Hematopoietic multipotent progenitor cell treated with erythropoietin and hydrocortisone succinate and interleukin-3 and kit ligand, for 8 days (in vitro differentiated cells): ENCODE measurements at places on chromosomes 3 and 15.

DNA sequence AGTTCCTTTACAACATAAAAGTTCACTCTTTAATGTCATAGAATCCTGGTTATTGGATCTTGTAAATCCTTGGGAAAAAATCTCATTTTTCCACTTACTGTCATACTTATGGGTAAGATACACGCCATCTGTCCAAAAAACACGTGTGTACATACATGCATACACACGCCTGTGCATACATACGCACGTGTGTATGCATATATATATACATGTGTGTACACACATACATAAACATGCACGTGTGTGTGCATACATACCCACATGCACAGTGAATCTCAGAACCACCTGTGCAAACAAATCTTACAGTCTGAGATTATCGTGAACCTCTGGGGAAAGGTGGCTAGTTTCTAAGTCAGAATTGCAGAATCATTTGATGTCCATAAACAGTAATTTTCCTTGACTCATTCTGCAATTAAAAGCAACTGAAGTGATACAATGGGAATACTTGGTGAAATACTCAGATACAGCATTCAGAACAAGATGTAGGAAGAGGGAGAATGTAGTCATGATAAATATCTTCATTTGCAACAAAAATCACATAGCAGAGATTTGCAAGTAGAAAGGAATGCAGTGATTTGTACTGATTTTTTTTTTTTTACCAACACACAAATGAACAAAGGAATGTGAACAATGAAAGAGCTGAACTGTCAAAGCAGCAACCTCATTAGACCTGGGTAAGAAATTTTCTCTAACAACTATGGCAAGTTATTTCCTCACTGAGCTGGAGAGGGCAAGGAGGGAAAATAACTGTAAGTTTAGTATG lies 160.6 kb upstream of the POU1F1 start:
- no peak for DNase-seq

DNA sequence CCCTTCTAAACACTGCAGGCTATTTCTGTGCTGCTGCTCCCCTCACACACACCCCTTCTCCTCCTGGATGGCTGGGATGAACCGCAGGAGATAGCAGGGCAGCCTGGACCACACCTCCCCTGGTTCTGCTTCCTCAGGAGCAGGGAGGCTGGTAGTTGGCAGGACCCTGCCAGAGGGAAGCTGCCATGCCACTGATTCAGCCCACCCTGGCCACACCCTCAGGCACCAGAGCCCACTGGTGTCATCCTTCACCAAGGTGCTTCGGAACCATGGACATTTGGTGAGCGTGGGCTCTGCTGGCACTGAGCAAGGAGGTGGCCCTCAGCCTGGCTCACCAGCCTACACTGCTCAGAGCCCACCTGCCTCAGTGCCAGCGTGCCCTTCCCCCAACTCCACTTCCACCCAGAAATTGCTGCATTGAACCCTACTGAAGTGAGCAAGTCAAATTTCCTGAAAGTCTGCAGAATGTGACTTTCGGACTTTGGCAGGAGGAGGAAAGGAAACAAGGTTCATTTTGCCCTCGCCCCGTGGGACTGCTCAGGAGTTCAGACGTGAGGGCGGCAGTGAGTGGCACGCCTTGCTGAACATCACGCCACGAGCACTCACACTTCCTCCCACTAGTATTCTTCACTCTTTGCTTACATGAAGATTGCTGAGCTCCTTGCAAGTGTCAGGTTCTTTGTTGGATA lies 26.3 kb downstream of the BMF start:
- no peak for DNase-seq

DNA sequence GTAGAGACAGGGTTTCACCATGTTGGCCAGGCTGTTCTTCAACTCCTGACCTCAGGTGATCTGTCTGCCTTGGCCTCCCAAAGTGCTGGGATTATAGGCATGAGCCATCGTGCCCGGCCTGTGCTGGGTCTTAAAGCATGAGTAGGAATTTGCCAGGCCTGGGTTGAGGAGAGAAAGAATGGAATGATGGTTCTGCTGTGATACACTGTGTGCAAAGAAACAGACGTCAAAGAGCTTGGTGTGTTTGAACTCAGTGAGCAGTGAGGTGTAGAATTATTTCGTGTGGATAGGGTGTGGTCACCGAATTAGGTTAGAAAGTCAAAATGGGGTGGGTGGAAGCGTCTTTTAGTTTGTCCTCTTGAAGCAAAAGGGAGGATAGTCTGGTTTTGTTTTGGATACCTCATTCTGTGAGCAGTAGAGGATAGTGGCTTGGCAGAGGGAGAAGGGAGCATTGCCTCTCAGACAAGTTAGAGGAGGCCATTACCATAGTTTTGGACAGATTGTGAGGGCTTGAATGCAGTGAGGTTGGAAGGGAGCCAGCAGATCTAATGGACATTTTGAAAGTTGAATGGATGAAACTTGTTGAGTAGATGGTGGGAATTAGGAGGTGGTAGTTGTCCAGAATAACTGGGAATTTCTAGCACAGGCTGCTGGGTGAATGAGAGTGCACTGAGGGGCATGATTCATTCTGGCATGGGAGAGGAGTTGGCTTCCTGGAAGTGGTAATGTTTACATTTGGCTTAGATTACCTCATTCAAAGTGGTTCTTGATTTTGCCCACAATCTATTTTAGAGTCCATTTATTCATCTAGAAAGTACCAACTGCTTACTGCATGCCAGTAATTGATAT lies 27.2 kb downstream of the AKAP13 start:
- no peak for DNase-seq

DNA sequence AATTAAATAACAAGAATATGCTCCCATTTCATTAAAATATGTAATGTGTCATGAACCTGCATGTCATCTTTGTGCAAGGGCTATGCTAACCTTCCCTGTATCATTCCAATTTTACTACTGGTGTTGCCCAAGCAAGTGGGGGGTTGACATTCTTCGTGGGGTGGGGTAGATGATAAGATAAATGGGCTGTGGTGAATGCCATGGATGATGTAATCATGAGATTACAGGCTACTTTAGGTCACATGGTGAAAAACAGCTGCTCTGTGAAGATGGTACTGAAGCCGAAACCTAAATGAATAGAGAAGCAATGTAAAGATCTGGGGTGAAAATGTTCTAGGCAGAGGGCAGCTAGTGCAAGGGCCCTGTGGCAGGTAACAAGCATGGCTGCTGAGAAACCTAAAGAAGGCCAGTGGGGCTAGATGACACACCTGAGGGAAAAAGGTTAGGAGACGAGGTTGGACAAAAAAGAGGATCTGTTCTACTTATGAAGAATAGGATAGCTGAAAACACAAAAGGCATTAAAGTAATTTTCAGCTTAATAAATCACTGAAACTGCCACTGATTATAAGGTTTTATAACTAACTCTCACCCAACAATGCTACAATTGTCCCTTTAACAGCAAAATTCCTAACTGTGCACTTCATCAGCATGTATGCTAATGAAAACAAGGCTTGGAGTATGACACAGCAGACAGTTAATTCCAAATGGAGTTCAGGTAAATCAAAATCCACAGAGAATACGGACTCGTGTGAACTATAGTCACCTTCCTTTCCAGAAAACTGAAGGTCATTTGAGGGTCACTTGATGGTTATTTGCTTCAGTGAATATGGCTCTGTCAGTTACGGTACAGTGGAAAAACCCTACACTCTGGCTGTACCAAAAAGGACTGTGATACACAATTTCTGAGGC lies 35.0 kb downstream of the MTMR10 start:
- DNase-seq: peak; percentile 16

DNA sequence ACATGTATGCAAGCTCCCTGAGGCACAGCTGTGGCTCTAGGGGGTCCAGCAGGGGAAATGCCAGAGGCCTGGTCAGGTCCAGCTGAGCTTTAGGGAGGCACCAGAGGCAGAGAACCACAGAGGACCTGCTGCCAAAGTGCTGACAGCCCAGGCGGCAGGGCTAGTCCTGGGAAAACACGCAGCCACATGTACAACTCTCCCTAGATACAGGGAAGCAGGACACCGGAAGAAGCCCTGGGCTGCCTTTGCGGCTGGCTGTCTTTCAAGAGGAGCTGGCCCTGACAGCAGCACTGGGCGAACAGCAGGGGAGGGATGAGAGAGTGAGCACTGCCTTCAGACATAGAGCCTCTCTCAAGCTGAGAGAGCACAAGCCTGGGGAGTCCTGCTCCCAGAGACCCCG lies 40.7 kb downstream of the RFT1 start:
- DNase-seq: no peak

DNA sequence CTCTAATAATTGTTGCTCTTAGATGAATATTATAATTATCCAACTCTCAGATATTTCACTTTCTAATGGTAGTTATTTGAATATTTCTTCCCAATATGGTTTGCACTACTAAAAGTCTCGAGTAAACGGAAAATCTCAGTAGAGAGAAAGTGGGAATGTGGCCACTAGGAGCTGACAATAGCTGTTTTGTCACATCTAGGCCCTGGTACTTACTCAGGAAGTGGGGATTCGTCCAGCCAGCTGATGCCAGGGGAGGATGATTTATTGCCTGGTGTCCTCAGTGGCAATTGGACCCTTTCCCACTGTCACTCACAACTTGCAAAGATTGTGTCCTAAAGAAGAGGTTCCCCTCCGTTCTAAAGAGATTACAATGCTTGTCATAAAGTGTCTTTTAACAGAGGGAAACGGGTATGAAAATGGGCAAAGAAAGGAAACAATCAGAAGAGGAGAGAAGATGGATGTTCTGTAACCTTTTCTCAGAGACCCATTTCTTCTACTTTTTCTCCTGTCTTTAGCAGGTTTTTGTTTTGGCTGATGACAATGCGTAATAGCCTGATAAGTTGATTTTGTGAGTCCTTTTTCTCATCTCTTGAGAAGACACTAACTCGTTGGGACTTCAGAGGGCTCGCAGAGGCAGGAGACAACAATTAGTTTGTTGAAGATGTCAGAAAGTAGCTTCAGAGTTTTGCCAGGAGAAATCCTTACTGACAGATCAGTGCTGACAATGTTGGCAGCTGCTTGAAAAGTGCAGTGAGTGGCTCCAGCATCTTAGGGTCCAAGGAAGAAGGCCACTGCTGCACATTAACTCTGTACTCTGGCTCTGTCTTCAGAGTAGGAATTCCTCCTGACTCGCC lies 320.6 kb downstream of the MECOM start:
- no peak for DNase-seq

DNA sequence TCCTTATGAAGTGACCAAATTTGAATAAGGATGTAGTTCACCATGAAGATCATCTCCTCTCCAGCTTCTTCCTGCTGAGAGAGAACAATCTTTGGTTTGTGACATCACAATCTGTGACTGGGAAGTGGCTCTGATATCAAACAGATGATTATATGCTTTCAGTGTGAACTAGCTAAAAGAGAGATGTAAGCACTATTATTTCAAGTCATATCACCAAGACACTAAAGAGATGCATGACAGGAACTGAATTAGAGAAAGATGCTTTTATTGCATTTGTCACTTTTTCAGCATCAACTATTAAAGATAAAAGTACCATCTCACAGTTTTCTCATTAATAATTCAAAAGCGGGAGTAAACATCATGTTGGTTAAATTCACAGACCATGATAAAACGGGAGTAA lies 3.5 kb downstream of the CHRM5 start:
- no peak for DNase-seq

GRCh38 chr3:8891774-8892173 lies 71.5 kb downstream of the RAD18 start:
- DNase-seq: no peak

DNA sequence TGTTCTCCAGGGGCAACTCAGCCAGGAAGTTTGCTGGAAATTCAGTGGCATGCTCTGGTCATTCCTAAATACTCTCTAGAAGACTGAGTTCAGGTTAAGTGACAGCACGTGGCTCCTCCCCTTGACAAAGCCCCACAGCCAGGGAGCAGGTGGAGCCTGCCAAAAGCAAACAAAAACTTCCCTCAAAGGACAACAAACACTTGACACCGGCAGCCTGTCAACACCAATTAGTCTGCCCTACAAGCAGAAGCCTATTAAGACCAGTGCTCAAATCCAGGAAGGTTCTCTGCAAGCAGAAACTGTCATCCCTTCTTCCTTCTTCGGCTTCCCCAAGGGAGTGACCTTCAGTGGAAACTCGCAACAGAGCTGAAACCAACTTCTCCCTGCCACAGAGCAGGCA lies 5.0 kb downstream of the MEX3B start:
- DNase-seq: no peak
